HuH-7.5 (cell line): ENCODE measurements at places on chromosomes 16 and 17.

DNA sequence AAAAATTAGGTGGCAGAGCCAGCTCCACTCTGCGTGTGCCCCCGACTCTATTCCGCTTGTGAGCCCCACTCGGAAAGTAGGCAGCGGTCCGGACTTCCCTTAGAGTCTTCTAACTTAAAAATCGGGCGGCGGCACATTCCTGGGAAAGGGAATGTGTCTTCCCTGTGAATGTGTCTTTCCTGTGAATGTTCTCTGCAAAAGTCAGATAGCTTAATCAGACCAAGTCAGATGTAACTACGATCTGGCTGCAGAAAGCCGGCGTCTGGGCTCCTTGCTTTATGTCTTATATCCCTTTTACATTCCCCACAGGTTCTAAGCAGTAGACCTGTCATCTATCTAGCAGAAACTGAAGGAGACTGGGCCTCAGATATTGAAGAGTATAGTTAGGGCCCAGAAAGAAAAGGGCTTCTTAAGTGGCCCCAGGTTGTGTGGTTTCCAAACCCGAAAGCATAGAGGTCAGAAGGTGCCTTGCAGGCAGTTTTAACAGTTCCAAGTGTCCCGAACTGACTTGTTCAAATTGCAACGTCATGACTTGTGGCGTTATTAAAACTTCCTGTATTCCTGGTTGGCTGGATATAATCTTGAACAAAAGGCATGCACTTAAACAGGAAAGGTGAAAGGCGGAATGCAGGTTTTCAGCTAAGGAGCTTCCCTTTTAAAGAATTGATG, 601 bp downstream of the PHKB start:
- DNase-seq: peak; percentile 9

- no peak for DNase-seq
Measured at GRCh38 chr16:50197582-50197981, 44.5 kb downstream of the TENT4B start.

- no peak for DNase-seq
Measured at GRCh38 chr17:10105513-10106001, 92.8 kb downstream of the GAS7 start.

- no peak for DNase-seq
Measured at GRCh38 chr17:31695456-31696090, 163.5 kb downstream of the COPRS start.

- DNase-seq: peak; percentile 88
Measured at GRCh38 chr17:7445619-7445968, 733 bp downstream of the CHRNB1 start.

GRCh38 chr17:79045842-79046196, 21.9 kb downstream of the C1QTNF1 start:
- DNase-seq: peak; percentile 76

GRCh38 chr16:5069048-5069447, 2.6 kb upstream of the ALG1 start:
- no peak for DNase-seq

GRCh38 chr16:81842564-81843242, 63.6 kb downstream of the PLCG2 start:
- DNase-seq: no peak

DNA sequence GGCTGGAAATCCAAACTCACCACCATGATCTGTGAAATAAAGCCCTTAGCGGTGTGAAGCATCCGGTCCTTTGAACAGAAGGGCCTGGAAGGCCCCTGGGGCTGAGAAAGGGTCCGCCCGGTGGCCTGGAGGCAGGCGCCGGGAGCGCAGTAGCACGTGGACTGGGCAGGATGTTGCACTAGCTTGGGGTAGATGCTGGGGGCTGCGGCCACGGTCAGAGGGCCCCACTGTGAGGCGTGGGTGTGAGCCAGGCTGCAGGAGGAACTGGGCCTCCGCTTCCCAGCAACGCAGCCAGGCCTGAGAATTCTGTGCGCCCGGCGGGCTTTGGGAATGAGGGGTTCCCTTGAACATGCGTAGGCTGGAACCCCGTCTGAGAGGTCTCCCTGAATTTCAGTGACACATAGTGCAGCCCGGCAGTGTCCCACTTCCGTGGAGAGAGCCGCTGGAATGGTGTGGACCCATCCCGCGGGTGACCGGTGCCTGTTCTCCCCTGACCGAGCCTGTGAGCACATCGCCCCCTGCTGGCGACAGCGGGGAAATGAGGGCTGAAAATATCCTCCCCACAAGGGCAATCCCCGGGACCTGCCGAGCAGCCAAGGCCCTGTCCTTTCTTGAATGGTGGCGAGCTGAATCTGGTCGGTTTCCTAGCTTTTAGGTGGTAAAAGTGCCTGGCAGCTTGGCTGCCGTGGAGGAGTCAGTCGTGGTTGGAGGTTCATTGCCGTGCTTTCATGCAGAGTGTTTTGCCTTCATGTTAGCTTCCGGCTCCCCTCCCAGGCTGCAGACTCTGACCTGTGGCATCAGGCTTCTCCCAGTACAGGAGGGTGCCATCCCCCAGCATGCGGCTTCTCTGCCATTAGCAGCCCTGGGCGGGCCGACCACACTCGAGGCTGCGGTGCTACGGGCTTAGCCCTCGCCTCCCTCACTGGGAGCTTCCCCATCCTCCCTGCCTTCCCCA, 43.8 kb downstream of the DNAJA2 start:
- DNase-seq: peak; percentile 68

DNA sequence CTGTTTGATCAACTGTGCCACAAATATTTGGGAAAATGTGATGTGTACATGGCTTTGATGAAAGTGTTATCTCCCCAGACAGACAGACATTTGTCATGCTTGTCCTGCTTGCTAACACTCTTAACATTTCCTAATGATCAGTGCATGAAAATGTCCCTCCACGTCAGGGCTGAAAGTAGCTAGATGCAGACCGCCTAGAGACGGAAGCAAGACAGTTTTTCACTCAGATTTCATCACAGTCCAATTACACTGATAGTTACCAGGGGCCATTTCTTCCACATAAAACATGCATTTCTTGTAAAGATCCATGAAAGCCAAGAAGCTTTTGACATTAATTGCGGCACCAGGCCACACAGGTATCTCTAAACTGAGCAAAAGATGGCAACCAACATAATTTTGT, 347.7 kb downstream of the RBFOX1 start:
- no peak for DNase-seq

DNA sequence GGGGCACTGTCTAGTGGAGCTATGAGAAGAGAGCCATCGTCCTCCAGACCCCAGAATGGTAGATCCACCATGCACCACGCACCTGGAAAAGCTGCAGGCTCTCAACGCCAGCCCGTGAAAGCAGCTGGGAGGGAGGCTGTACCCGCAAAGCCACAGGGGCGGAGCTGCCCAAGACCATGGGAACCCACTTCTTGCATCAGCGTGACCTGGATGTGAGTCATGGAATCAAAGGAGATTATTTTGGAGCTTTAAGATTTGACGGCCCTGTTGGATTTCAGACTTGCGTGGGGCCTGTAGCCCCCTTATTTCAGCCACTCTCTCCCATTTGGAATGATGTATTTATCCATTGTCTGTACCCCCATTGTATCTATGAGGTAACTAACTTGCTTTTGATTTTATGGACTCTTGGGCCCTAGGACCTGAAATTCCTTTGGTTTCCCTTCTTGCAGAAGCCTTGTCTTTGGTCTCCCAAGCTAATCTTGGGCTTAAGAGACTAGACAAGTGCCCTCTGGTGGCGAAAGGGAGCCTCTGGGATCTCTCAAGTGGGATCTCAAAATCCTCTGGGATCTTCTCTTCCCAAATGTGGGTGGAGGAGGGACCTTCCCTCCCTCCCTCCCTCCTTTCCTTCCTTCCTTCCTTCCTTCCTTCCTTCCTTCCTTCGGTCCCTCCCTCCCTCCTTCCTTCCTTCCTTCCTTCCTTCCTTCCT, 58.2 kb upstream of the HAPSTR1 start:
- DNase-seq: peak; percentile 37

GRCh38 chr16:24996301-24996700, 18.9 kb downstream of the ARHGAP17 start:
- no peak for DNase-seq

DNA sequence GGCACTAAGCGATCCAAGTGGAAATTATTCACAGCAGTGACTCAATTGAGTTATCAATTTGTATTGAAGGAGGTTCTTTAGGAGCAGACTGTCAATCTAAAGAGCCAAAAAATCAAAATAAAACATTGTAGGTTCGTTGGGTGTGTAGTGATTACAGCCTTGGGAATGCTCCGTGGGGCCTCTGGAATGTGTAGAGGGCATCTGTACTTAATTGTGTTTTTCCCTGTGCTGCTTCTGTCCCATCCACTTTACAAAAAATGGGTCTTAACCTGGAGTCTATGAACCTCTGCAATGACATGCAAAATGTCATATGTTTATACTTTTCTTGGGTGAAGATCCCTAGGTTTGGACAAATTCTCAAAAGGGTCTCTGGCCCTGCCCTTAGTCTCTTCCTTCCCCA, 215.1 kb downstream of the CCDC182 start:
- no peak for DNase-seq

DNA sequence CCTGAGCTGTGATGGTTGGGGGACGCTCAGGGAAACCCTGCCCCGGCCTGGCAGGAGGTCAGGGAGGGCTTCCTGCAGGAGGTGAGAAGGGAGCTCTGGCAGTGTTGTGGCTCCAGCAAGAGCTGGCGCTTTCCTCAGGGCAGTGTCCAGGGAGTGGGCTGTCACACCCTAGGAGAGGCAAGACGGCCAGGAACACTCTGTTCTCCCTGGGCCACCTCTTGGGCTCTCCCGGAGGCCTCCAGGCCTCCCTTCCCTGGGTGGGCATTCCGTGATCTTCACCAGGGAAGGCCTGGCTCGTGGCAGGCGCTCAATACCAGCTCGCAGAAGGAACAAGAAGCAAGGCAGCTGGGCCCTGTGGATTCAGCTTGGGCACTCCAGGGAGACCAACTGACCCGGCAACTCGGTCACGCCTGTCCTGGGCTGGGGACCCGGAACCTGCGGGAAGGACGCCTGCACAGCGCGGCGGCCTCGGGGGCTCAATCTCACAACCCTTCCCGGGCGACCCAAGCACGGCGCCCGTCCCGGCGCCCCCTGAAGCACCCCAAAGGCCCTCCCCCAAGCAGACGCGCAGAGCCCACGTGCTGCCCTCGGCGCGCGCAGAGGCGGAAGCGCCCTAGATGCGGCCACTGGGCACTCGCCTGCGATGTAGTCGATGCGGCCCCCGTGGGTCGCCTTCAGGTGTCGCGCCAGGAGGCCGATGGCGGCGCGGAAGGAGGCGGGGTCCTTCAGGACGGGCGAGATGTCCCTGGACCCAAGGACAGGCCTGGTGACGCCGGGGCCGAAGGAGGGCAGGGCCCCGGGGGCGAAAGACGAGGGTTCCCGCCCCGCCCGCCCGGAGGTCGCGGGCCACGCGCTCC, 588 bp downstream of the APRT start:
- DNase-seq: peak; percentile 86

DNA sequence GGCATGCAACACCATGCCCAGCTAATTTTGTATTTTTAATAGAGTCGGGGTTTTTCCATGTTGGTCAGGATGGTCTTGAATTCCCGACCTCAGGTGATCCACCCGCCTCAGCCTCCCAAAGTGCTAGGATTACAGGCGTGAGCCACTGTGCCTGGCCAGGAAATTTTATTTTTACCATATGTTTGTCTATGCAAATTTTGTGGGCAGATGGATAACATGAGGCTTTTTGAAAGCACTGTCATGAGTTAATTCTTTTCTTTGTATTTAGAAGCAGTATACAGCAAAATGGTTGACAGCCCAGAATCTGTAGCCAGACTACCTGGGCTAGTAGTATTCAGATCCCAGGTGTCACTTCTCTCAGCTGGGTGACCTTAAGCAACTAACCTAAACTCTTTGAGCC, 8.5 kb upstream of the KPNB1 start:
- no peak for DNase-seq

- DNase-seq: no peak
Measured at GRCh38 chr16:69773260-69773947, 11.3 kb downstream of the WWP2 start.

DNA sequence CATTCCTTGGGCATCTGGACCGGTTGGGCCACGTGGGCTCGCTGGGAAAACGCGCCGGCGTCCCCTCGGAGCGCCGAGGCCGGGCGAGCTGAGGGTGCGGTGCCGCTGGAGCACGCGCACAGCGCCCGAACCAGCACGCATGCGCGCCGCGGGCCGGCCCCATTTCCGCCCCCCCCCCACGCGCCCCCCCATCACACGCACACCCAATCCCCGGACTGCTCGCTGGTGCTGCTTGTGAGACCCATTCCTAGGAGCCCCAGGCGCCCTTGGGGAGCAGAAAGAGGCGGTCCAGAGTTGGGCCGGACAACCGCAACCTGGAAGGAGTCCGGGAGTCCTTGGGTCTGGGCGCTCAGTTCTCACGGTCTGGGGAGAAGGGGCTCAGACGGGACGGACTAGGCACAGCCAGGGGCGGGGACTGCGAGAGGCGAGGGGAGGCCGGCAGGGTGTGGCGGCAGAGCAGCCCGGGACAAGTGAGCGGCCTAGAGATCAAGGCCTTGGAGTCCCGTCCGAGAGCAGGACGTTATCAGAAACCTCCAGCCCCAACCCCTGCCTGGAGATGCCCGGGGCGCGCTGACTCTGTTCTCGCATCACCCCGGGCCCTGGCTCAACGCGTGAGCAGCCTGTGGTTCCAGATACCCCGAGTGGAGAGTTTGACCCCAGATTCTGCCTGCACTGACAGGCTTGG, 6.0 kb upstream of the CBX8 start:
- DNase-seq: no peak

DNA sequence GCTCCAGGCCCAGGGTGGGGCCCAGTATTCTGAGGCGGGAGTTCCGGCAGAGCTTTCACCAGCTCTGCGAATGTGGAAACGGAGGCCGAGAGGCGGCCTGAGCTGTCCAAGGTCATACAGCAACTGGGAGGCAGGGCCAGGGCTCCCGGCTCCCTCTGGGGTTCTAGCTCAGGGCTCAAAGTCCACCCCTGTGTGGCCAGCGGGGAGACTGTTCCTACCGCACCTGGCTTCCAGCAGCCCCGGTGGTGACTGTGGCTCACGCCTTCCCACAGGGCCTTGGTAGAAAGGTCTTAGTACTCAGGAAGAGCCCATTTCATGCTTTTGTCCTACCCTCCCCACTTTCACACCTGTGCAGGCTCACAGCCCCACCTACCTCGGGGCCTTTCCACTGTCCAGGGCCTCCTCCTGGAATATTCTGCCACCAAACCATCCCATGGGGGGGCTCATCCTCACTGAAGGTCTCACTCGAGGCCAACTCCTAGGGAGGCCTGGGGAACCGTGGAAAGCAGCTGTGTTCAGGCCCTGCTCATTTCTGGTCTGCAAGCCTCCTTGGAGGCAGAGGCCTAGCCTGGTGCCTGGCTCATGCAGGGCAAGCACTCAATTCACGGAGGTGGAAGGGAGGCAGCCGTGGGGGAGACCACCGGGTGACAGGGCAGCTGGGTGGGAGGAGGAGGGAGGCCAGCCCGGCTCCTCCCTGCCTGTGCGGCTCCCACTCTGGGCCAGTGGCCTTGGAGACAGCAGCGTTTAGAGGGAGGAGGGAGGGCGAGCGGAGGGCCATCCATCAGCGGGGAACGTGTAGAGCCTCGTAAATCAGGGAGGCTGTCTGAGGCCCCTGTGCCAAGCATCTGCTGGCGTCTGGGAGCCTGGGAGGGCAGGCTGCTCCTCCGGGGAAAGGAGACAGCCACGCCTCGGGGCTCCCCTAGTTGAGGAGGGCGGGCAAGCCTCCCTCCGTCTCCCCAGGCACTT, 12.7 kb upstream of the DOC2B start:
- DNase-seq: peak; percentile 80
